ENCODE measurements at places on chromosomes 7 and 10.

- DNase-seq = peak; percentile 40
Measured at GRCh38 chr7:37901236-37901827, 15.3 kb downstream of the SFRP4 start.

GRCh38 chr7:131096267-131096927 lies 231.3 kb upstream of the MKLN1 start:
- no peak for DNase-seq

- no peak for DNase-seq
Measured at GRCh38 chr10:52940921-52941320, 168.3 kb upstream of the MBL2 start.

GRCh38 chr7:126140858-126141466 lies 1111.8 kb downstream of the GRM8 start:
- no peak for DNase-seq

GRCh38 chr7:158257516-158258410 lies 329.9 kb downstream of the PTPRN2 start:
- DNase-seq = no peak

DNA sequence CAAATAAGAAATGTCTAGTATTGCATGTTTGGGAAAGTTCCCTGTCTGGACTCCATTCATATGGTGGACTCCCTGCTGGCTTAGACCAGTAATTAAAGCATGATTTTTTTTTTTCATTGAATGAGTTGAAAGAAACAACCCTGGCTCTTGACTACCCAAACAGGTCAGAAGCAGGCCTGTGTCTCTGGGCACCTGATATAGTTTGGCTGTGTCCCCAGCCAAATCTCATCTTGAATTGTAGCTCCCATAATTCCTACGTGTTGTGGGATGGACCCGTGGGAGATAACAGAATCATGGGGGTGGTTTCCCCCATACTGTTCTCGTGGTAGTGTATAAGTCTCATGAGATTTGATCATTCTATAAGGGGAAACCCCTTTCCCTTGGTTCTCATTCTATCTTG lies 206.2 kb downstream of the TMEM178B start:
- DNase-seq = no peak

- DNase-seq = peak; percentile 13
Measured at GRCh38 chr10:46218921-46219320, 67.9 kb upstream of the ANTXRL start.

- no peak for DNase-seq
Measured at GRCh38 chr7:106059556-106059955, 52.6 kb downstream of the SYPL1 start.

GRCh38 chr7:128074336-128074735 lies 43.1 kb upstream of the LRRC4 start:
- DNase-seq = no peak

GRCh38 chr7:150988230-150989226 lies 2.3 kb upstream of the NOS3 start:
- DNase-seq = peak; percentile 72

GRCh38 chr10:72011468-72011867 lies 47.3 kb downstream of the CHST3 start:
- no peak for DNase-seq

GRCh38 chr10:114631090-114631665 lies 26.9 kb downstream of the ABLIM1 start:
- DNase-seq = no peak

DNA sequence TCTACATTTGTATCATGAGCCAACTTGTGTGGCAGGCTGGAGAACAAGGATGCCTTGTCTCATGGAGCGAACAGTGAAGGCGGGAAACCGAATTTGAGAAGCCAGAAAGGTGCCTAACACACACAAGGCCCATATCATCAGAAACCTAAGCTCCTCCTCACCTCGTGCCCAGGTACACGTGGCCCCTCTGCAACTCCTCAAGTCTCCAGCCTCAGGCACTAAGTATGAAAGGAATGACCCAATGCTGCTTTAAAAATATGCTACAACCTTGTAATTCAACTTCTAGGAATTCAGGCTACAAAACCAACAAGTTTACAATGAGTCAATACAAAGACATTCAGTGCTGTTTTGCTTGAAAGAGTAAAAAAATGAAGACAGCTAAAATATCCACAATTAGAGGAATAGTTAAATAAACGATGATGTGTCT lies 95.7 kb downstream of the CDK6 start:
- DNase-seq = peak; percentile 56

DNA sequence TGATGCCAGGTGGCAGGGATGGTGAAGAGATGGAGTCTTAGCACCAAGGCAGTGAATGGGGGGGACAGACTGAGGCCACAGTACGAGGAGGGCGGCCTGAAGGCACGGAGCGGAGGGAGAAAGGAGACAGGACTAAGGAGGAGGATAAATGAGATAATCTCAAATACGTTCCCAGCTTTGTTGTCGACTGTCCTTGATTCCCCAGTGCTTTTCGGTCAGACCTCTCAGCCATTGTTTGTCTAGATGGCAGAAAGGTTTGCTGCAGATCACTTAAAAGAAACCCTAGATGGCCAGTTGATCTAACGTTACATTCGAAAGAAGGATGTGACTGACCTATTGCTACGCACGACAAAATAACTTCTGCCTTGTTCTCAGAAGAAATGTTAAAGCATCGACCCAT lies 479.0 kb downstream of the GATA3 start:
- no peak for DNase-seq

DNA sequence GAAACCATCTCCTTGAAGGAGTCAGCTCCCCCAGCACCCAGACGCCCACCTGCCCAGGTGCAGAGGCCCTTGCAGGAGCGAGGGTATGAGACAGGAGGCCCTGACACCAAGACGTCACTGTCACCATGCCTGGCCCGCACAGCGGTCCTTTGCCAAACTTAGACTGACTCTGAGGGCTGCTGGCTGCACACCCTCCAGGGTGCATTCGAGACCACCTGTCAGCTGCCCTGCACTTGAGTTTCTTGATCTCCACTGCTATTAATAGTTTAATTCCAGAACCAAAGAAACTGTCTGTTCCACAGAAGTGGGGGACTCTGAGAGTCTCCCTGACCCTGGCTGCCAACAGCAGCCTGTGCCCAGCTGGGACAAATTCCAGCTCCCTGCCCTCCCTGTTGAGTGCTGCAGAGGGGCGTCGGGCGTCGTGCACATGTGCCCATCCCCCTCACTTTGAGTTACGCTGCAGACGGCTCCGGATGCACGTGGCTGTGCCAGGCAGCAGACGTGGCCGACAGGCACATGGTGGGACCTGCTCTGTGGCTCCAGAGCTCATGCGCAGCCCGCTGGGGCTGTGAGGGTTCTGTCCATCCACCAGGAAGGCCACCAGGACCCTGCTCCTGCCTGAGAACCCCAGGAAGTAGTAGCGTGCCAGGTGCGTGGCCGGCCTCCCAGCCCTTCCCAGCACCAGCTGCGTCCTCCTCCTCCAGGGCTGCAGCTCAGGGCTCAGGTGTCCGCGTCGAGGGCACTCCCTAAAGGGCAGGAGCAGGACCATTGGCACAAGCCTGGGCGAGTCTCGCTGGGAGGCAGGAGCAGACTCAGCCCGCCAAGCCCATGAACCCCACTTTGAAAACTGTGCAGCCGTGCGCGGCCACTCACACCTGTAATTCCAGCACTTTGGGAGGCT lies 24.8 kb downstream of the ELFN1 start:
- no peak for DNase-seq

DNA sequence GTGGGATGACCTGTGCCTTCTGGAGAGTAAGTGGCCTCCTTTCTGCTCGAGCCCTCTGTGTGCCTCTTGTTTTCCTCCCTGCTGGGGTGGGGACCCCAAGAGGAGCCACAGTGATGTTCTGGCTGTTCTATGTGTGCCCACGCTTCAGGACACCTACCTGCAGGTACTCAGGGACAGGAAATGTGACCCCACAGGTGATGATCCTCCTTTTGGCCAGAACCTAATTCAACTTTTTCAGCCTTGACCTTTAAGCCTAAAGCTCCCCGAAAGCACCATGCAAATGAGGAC lies 70.3 kb downstream of the VWA2 start:
- DNase-seq = no peak

DNA sequence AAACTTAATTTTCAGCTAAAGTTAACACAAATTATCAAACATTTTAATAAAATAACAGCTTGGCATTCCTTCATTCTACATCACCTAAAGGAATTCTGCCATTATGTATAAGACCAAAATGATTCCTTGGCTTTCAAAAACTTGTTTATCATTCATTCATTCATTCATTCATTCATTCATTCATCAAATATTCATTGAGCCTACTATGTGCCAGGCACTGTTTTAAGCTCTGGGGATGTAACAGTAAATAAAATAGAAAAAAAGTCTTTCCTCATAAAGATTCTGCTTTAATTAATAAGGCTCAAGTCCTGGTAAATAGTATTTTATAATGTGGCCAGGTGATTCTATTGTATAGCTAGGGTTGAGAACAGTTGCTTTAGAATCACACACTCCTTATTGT lies 127.9 kb downstream of the GPR85 start:
- DNase-seq = no peak

DNA sequence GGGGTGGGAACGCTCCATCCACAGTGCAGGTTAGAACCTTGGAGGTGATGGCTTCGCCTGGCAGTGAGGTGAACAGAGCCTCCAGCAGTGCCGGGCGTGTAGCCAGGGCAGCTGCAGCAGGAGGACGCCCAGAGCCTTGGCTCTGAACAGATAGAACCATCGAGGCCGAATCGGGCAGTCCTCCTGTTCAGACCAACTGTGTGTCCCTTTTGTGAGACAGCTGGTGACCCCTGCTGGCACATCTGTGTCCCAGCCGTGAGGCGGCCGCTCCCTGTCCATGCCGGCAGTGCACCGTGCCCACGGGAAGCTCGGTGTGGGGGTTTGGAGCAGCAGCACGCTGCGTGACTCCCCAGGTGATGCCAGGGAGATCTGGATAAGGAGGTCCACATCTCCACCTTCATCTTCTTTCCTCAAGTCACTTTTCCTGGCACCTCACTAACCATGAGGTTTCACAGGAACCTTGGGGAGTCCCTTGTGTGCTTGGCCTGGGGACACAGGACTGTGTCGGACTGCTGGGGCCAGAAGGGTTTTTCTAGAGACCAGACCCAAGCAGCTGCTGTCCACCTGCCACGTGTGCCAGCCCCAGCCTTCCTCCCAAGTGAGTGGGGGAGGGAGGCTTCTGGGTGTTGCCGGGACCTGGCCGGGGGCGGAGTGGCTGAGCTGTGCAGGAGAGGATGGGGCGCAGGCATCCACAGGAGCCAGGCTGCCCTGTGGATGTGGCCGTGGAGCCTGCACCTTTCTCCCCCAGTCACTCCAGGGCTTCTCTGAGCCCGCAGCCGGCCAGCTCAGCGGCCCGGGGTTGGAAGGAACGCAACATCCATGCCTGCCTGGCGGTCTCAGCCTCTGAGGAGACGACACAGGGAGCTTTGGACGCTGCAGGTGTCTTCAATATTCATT lies 69.4 kb downstream of the DNAJB6 start:
- DNase-seq = peak; percentile 53

- peak; percentile 60 for DNase-seq
Measured at GRCh38 chr10:71795248-71795647, 21.9 kb upstream of the VSIR start.

- DNase-seq = peak; percentile 53
Measured at GRCh38 chr7:143013893-143014292, 13.0 kb downstream of the OR9A2 start.

DNA sequence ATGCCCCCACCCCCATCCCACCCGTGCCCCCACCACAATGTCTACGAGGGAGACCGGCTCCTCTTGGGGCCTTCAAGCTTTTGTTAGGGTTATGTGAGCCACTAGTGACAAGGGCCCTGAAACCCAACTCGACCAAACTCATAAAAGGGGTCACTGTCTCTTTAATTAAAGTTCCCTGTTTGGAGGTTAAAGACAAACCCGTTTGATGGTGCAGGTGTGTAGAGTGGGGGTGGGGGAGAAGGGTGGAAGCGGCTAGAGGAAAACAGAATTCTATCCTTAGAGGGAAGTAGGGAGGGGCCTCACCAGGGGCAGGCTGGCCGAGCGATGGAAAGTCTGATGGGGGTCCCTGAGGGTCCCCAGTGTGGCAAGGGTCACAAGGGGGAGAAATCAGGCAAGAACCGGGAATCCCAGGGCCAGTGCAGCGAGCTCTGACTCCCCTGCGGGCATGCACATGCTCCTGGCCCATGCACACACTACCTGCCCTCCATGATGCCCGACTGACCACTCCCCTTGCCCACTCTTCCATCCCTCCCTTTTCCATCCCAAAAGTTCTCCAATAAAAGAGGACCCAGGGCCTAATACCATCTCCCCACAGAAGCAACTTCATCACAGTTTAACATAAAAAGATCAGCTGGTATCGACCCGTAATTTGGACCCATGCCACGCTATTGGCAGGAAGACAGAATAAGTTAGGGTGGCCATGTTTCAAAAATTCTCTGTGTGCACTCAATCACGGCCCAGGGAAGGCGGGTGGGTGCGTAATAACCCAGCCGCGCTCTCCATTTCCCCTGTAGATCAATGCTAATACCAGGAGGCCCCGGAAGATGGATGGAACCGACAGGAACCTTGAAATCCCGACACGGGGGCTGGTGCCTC lies 35.9 kb upstream of the SLF2 start:
- DNase-seq = no peak

- DNase-seq = no peak
Measured at GRCh38 chr7:129150199-129150996, 5.9 kb downstream of the TSPAN33 start.

- DNase-seq = no peak
Measured at GRCh38 chr10:113486531-113486930, 66.3 kb upstream of the HABP2 start.

DNA sequence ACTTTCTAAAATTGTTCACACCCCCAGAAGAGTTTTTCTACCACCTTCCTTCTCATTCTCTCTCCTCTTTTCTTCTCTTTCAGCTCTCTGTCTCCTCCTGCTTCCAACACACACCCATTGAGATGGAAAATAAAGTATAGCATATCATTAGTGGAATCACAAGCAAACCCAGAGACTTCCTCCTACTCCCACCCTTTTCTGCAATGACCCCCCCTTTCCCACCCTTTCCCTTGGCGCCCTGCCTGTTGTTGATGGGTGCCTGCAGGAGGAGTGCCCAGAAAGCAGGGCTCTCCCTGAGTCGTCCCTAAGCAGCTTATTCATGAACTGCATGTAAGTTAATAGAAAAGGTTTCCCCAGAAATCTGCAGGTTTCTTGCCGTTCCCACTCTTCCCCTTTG lies 300.0 kb downstream of the PLXNA4 start:
- no peak for DNase-seq

DNA sequence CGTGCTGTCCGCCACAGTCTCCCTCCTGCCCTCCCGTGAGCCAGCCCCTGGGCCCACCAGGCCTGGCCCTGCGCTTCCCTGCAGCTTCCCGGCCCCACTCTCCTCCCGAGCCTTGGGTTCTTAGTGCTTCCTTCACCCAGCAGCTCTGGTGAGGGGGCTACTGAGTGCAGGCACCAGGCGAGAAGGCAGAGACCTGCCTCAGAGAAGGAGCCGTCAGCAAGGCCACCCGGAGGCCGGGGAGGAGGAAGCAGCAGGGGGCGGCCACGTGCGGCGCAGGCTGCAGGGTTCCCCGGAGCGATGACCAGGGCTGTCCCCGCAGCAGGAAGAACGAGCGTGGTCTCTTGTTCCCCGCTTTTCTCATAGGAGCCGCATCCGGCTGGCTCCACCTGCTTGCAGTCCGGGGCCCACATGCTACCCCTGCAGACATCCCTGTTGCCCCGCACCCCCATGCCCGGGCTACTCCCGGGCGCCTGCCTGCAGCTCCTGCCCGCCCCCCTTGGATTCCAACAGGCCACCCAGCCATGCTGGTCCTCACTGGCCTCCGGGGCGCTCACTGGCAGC lies 20.5 kb downstream of the YKT6 start:
- peak; percentile 45 for DNase-seq

GRCh38 chr10:84194424-84195043 lies at the start of gene CDHR1:
CDHR1 (plus strand) TSS chr10:84194537; CDS start chr10:84194761, 224 bp downstream.
- DNase-seq = peak; percentile 66

- DNase-seq = no peak
Measured at GRCh38 chr7:117780832-117781231, 92.4 kb downstream of the CTTNBP2 start.

GRCh38 chr7:14414274-14414986 lies 425.0 kb upstream of the ETV1 start:
- no peak for DNase-seq

Data from AG20443 (cell line).